ENCODE measurements at places on chromosomes 3 and 15. TPM values are rescaled to one million over a fixed set of nuclear protein-coding genes. Genes with fewer than 3 reads are reported as not detected.

Gene ZNF445
- 8.7 TPM for total RNA-seq

Gene PPM1L
- 55.2 TPM for total RNA-seq

Gene GNAT1
- total RNA-seq = not detected

Gene CDHR4
- total RNA-seq = not detected

Gene TMC3
- not detected for total RNA-seq

Gene POLQ
- 0.19 TPM for total RNA-seq

Gene MINDY4B
- total RNA-seq = not detected

Gene PRKCD
- 55.8 TPM for total RNA-seq

Gene SH2D7
- not detected for total RNA-seq

Gene FETUB
- not detected for total RNA-seq

Gene TMEM40
- total RNA-seq = not detected

Gene GATM
- total RNA-seq = 21.9 TPM

Gene SI
- not detected for total RNA-seq

Gene ZNF80
- not detected for total RNA-seq

Gene LRTM1
- total RNA-seq = not detected

Gene ZNF592
- 19.5 TPM for total RNA-seq

Gene KNG1
- not detected for total RNA-seq

Gene REC114
- total RNA-seq = not detected

Gene SMCO1
- not detected for total RNA-seq

Gene TRAT1
- total RNA-seq = 2.0 TPM

Gene TM4SF1
- total RNA-seq = 95.9 TPM

Gene EXOG
- total RNA-seq = 6.4 TPM

Gene ANKRD34C
- not detected for total RNA-seq

Gene CLSTN2
- total RNA-seq = 34.8 TPM

Gene ARGFX
- not detected for total RNA-seq

Gene CLDN16
- 1.2 TPM for total RNA-seq

Gene UNC13C
- 0.44 TPM for total RNA-seq

Gene TOMM70
- 48.0 TPM for total RNA-seq

Gene CRYBG3
- total RNA-seq = 42.3 TPM

Gene C3orf80
- not detected for total RNA-seq

Gene STAB1
- 187 TPM for total RNA-seq

Gene C3orf62
- 27.3 TPM for total RNA-seq

Gene HESX1
- total RNA-seq = not detected

Gene ZPLD1
- not detected for total RNA-seq

Gene PSTPIP1
- total RNA-seq = 20.3 TPM

Gene OXTR
- 0.16 TPM for total RNA-seq

Gene C3orf20
- total RNA-seq = 0.16 TPM

Gene USP50
- not detected for total RNA-seq

Gene STRIT1
- not detected for total RNA-seq

Gene MYO5C
- total RNA-seq = 18.5 TPM

Gene NANOGP8
- not detected for total RNA-seq

Gene DOCK3
- 0.33 TPM for total RNA-seq

Gene COL6A5
- total RNA-seq = not detected

Gene ANKUB1
- total RNA-seq = not detected

Gene SPESP1
- total RNA-seq = 6.0 TPM

Gene PDCD7
- 15.0 TPM for total RNA-seq

Gene LRRC2
- 7.7 TPM for total RNA-seq

Gene SCG3
- total RNA-seq = not detected

Gene ISLR
- total RNA-seq = 89.6 TPM

Gene SLCO2A1
- 2.8 TPM for total RNA-seq

Gene PP2D1
- not detected for total RNA-seq

Gene TRAIP
- total RNA-seq = 0.82 TPM
